ENCODE measurements at places on chromosomes 2 and 18.
A peak's percentile ranks its signal among the peaks of the same experiment; 100 is the strongest.

- peak; percentile 15 for DNase-seq
These were observed 174.6 kb downstream of the SRBD1 start for GRCh38 chr2:45436456-45436855.

DNA sequence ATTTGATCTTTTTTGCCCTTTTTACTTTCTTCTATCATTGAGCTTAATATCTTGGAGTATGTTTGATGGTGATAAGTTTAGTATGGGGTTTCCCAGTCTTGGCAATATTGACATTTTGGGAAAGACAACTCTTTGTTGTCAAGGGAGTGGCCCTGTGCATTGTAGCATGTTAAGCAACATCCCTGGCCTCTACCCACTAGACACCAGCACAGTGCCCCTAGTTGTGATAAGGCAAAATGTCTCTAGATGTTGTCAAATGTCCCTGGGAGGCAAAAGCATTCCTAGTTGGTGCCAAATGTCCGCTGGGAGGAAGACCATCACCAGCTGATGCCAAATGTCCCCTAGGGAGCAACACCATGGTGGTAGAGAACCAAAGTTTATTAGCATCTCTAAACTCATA is 28.2 kb downstream of the GULP1 start:
- DNase-seq: no peak

GRCh38 chr2:103138123-103138901 is 376.5 kb downstream of the TMEM182 start:
- peak; percentile 55 for DNase-seq

DNA sequence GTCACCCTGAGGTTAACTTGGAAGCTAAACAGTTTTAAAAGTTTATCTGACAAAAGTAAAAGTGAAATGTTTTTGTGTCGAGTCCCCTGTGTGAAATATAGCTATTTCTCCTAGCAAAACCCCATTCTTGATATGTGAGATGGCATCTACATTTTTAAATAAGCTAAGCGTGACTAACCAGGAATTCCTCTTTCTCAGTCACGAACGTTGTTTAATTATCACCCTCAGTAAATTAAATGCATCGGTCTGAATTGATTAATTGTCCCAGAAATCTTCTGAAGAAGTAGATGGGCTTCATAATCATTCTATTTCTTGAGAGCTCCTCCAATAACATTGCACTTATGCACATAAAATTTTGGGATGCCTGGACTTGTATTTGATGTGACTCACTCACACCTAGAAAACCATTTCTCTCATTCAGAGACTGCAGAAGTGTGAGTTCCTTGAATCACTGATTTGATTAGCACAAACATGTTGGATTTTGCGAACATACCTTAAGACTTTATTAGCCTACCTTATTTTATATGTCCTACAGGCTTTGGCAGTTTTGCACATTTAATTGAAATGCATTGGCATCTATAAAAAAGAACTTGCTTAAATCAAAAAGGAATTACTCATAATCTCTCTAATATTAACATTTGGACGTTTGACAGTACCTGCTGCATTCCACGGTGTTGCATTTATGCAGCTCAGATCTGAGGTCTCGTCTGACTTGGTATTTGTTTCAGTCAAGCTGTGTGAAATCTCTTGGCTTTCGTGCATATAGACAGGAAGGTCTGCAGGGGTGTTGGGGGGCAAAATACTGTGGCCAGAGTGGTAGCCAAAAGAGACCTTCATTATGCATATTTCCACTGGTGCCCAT is 475.2 kb downstream of the EPHA4 start:
- DNase-seq: no peak

DNA sequence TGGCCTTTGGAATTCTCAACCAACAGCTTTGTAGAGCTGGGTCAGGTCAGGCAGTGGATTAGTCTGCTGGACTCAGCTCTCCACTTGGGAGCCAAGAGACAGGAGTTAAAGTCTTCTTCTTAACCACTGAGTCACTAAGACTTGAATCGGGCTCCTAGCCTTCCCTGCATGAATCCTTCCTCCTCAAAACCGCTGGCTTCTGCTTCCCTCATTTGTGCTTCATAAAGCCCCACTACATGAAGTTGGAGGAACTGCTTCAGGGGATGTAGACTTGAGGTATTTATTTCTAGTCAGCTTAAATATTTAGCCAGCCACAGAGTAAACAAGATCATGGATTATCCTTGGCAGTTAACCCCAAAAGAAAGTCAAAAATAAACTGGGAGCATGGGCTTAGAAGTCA is 536.3 kb upstream of the TNP1 start:
- DNase-seq: no peak

DNA sequence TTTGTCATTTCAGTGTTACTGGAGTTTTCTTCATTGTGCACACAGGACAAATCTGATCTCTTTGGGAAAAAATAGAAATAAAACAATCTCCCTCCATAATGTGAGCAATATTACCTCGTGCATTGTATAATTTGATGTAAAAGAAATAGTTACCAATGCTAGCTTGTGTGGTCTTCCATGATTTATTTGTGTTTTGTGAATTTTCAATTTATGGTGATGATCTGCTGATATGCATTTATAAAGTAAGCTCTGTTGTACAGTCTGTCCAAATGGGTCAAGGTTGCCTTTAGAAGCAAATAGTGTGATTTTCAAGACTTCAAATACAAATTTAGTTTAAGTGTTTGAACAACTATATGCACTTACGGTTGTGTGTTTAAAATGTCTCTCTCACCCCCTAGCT is 50.9 kb downstream of the STAT1 start:
- no peak for DNase-seq

GRCh38 chr2:98376301-98376910 is 30.1 kb downstream of the CNGA3 start:
- no peak for DNase-seq

- DNase-seq: peak; percentile 86
These were observed 1.2 kb downstream of the ST3GAL5 start for GRCh38 chr2:85887566-85888019.

DNA sequence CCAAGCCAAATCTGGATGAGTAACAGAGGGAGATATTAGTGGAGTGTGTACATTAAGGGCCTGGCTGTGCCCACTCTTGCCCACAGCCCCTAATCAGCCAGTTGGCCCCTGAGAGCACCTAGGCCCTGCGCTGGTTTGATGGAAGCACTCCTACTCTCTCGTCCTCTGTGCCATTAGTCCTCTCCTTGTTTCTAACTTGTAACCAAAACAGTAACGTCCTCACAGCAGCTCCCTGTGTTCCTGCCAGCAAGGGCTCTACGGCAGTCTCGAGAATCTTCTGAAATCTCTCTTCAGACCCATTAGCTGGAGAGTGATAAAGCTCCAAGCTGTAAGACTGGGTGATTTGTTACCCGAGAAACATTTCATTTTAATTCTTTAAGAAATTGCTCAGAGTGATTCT is 76.1 kb downstream of the LRRC30 start:
- no peak for DNase-seq

DNA sequence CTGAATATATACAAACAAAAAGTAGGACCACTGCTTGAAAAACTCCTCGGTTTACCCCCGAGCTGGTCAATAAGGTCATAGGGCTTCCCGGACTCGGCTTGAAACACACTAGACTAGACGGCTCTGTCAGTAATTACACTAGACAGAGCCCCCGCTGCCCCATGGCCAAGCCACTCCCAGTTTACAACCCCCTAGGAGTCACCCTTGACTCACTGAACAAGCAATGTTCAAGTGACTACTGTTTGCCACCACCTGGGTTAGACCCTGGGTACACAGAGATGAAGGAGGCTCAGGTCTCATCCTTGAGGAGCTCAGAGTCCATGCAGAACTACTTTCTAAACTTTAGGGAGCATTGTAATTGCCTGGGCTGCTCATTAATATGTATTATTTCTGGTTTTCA is 13.7 kb upstream of the PRELID3A start:
- no peak for DNase-seq

DNA sequence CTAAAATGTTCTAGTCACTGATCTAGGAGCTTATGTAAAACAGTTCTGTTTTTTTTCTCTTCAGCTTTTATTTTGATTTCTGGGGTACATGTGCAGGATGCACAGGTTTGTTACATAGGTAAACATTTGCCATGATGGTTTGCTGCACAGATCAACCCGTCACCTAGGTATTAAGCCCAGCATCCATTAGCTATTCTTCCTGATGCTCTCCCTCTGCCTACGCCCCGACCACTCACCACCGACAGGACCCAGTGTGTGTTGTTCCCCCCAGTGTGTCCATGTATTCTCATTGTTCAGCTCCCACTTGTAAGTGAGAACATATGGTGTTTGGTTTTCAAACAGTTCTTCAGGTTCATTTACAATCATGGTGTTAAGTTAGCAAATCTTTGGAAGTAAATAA is 84.8 kb upstream of the PROKR1 start:
- DNase-seq: no peak

GRCh38 chr18:47587587-47587986 is 336.1 kb upstream of the SKOR2 start:
- no peak for DNase-seq

GRCh38 chr2:219001577-219002394 is 8.6 kb upstream of the CRYBA2 start:
- DNase-seq: no peak

GRCh38 chr2:237264480-237265219 is 149.3 kb downstream of the COL6A3 start:
- no peak for DNase-seq

DNA sequence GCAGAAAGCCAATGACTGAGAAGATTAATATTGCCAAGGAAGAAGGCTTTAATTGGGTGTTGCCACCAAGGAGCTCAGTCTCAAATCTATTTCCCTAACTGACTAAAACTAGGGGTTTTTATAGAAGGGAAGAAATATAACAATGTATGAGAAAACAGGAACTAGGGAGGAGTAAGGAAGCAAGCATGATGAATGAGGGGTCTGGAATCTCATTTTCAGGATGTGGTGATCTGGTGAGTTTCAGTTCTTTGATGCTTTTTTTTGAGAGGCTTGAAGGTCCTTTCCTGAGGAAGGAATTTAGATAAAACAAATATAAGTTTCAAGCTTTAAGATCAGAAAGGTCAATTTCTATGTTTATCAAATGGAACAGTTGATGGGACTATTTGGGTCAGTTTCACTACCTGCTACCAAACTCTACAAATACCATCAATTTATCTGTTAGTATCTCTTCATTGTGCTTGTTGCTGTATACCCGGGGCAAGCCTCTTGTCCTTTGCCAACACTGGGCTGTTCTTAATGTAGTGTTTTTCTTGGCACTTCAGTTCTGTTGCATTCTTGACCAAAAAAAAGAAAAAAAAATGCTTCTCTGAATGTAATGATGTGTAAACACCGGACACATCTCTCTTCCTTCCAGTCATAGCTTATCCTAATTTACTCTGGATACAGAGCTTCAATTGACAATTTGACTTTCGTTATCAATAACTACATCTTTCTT is 357.0 kb downstream of the GALNT13 start:
- DNase-seq: no peak

DNA sequence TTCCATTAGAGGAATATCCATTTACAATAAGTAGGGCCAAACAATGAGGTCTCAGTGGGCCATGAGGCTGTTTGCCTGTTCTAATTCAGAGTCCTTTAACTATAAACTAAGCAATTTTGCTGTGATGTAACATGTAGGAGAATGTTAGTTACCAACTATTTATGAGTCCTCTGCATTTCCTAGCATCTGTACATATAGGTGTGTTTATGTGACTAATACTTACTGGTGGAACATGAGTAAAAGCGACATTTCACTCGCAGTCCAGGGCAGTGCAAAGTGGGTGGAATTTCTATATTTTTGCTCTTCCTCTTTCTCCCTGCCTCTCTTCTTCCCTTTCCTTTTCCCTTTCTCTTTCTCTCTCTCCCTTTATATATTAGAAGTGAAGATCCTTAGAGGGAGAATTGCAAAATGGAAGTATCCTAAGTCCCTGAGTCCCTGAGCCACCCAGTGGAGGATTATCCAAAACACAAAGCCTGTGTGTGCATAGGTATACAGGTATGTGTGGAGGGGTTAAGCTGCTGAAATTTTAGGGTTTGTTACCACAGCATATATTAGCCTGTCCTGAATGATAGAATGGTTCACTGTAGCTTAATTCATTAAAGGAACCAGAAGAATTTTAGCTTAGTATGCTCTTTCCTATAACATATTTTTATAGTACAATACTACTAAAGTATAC is 487.0 kb upstream of the FANCL start:
- DNase-seq: no peak

DNA sequence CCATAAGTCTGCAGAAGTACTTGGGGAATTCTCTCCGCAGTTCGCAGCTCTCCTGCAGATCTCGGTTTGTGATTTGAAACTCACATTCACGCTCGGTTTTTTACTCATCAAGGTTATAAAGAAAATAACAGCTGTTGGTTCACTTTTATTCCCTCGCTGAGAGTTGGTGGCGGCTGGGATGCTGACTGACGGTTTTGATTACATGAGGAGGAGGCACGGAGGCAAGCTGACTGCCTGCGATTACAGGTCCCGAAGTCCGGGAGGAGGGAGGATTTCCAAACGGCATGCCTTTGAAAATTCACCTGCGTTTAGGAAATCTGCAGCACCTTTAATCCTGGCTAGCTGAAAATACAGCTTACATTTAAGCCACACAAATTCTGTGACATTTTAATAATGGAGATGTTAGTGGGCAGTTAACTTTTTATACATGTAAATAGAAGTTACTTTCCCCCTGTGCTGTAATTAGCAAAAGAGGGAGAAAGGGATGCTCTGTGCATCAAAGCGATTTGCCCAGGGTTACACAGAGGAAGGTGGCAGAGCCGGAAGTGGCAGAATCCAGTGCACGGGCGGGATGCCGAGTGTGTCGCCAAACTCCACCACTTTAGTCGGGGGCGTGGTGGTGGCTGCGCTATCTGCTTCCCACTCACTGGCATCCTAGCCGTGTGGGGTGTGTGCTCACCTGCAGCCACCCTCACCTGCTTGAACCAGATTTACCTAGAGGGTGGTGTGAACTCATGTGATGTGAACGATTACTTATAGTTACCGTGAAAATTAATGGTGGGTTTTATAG is 14.7 kb downstream of the AGAP1 start:
- no peak for DNase-seq

- no peak for DNase-seq
These were observed 94.1 kb downstream of the CSRNP3 start for GRCh38 chr2:165563468-165564225.

DNA sequence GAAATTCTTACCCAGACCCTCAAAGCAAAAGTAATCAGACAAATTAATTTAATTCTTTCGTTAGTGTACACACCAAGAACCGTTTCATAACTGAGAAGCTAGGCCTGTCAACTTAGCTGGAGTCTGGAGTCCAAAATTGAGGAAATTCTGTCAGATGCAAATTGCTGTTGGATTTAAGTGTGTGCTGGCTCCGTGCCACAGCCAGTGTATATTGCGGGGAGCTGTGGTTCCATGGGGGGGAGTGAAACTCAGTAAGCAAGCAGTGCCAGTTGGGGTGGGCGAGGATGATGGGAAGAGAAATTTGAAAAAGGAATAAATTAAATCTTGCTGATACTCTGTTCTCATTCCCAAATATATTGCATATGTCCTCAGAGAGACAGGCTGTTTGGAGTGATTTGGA is 4.0 kb downstream of the ARPC2 start:
- no peak for DNase-seq

All from KBM-7 (cell line).